ENCODE measurements at places on chromosomes 11 and 22.

DNA sequence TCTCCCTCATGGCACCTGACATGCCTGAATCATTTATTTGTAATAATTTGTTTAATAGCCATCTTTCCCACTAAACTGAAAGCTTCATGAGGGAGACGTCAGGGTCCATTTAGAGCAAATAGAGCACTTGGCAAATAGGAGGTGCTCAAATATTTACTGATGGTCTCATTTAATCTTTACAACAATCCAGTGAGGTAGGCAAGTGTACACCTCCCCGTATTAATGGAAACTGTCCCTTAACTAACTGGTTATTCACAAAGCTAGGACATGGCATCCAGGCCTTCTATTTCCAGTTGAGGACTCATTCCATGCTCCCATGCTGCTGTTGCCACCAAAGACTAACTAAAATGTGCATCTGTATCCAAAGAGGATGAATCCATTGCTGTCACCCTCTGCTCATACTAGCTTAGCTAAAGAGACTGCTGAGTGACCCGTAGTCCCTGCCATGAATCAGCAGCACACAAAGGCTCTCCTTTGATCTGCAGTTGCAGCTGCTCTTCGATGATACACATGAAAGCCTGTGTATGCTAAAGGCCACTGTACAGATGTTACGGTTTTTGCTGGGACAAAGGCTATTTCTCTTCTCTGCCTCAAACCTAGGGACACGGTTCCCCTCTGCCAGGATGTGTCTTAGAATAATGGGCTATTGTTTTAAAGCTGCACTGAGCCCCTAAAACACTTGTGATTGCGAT, 82.6 kb downstream of the RAB30 start:
- no peak for DNase-seq

DNA sequence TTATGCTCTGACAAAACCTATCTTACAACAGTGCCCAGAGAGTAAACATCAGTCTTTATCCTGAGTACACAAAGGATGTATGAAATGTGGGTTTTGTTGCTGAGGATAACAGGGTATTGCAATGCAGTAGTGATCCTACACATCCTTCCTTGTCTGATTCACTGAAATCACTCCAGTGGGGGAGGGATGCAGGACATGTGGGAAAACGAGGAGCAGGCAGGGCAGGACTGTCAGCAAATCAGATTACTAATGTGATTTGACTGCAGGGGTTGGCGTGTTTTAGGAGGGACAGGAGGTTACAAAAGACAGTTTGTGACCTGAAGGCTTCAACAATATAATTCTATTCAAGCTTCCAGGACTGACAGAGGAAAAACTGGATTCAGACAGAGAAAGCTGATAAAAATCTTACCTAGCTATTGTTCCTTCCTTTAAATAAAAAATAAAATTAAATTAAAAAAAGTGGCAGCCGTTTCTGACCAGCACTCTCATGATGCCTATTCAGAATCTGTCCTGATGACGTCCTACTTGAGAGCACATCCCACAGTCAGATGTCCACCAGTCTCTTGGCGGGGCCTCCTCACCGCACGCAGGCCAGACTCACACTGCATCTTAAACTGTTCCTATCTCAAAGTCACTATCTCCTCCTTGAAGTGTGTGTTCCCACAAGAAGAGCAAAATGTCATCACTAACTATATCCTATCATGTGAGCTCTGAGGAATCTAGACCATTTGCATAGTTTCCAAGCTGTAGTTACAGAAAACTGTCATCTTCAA, 50.6 kb upstream of the MN1 start:
- no peak for DNase-seq

DNA sequence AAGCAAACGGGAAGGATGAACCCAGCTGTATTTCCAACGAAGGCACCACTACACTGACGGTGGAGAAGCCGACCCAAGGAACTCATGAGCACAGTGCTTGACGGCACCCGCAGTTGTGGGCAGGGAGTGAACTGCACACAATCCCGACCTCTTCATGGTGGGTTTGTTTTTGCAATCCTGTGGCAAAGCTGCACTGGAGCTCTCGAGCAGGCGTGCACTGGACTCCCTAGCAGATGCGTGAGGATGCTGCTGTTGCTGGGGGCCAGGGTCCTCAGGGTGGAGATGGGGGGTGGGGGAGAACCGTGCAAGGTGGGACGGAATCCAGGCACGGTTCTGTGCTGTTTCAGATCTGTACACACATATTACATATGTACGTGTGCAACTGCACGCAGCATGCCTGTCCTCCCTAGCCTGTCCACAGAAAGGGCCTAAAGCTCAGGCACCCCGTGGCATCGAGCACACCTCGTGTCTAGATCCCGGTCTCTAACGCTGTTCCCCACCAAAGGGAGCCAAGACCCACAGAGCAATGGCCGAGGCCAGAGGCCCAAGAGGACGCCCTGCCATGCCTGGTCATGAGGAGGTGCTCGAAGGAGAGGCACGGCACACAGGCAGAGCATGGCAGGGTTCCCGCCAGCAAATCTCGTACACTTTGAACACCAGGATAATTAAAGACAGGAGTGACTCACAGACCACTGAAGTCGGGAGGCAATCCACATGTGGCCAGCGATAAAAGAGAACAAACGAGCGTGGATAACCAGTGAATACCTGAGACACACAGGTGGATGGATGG, 17.6 kb downstream of the ALG12 start:
- DNase-seq = no peak

- DNase-seq = no peak
Observed at GRCh38 chr11:62933750-62934495, 12.8 kb upstream of the CHRM1 start.

- DNase-seq = no peak
Observed at GRCh38 chr11:70303070-70303469, 32.6 kb downstream of the PPFIA1 start.

DNA sequence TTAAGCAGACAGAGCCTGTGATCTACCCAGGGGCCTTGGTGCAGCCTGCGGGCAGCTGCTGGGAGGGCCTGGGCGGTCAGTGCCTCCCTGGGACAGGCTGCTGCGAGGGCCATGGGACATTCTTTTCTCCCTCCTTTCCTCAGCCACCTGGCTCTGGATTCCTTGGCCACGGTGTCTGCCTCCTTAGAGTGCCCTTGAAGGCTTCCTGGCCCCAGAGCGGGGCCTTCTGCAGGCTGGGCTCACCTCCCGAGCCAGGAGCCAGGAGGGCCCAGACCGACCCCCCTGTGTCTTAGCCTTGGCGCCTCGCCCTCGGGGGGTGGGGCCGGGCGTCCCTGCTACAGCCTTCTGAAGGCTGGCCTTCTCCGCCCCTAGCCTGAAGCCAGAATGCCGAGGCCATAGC, 231.2 kb downstream of the TBC1D22A start:
- DNase-seq = no peak
